ENCODE measurements at places on chromosomes 7 and 10. TPM values are rescaled to one million over a fixed set of nuclear protein-coding genes. Genes with fewer than 3 reads are reported as not detected.
A peak's percentile ranks its signal among the peaks of the same experiment; 100 is the strongest.

AGMO gene
- polyA plus RNA-seq: 0.22 TPM

GRCh38 chr10:127928021-127928806, 21.3 kb downstream of the PTPRE start:
- DNase-seq: no peak

GRID2IP gene
- polyA plus RNA-seq: 1.5 TPM

- no peak for DNase-seq
These were observed 73.0 kb downstream of the MICU1 start for GRCh38 chr10:72552857-72553256.

- DNase-seq: no peak
These were observed 24.0 kb upstream of the EEPD1 start for GRCh38 chr7:36129048-36129534.

GRCh38 chr10:110174201-110174600, 33.2 kb upstream of the MXI1 start:
- DNase-seq: peak; percentile 42

CAMK2G gene
- polyA plus RNA-seq: 31.9 TPM

- DNase-seq: no peak
These were observed 22.8 kb upstream of the PHYH start for GRCh38 chr10:13322615-13323148.

GRCh38 chr10:102704915-102705314, 9.3 kb downstream of the ARL3 start:
- no peak for DNase-seq

- no peak for DNase-seq
These were observed 27.0 kb downstream of the NAMPT start for GRCh38 chr7:106257752-106258151.

ECHDC3 gene
- polyA plus RNA-seq: 19.1 TPM

PLXDC2 gene
- 23.0 TPM for polyA plus RNA-seq
